ENCODE measurements at places on chromosomes 3 and 15.
A peak's percentile ranks its signal among the peaks of the same experiment; 100 is the strongest.

DNA sequence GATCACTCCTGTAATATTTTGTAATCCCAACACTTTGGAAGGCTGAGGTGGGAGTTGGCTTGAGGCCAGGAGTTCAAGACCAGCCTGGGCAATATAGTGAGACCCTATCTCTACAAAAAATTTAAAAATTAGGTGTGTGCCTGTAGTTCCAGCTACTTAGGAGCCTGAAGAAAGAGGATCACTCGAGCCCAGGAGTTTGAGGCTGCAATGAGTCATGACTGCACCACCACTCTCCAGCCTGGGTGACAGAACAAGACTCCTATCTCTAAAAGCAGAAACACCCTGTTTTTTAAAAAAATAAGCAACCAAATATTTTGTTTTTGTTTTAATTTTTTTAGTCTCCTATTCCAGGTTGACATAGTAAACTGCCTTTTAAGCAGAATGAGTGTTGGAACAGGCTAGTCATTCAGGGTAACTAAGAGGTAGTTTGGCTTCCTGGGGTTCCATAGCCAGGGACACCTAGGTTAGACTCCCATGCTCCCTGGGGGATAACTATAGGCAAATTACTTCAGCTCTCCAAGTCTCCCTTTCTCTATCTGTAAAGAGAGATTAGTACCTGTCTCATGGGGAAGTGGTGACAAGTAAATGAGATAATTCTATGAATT is 114.6 kb upstream of the C15orf61 start:
- no peak for DNase-seq

GRCh38 chr3:187737368-187738070 is 7.7 kb downstream of the BCL6 start:
- DNase-seq: peak; percentile 39

GRCh38 chr3:78825118-78825857 is 942.5 kb downstream of the ROBO1 start:
- no peak for DNase-seq

- DNase-seq: no peak
Measured at GRCh38 chr15:87871258-87871681, 385.3 kb downstream of the NTRK3 start.

GRCh38 chr15:88918738-88919137 is 5.6 kb upstream of the MFGE8 start:
- DNase-seq: no peak

DNA sequence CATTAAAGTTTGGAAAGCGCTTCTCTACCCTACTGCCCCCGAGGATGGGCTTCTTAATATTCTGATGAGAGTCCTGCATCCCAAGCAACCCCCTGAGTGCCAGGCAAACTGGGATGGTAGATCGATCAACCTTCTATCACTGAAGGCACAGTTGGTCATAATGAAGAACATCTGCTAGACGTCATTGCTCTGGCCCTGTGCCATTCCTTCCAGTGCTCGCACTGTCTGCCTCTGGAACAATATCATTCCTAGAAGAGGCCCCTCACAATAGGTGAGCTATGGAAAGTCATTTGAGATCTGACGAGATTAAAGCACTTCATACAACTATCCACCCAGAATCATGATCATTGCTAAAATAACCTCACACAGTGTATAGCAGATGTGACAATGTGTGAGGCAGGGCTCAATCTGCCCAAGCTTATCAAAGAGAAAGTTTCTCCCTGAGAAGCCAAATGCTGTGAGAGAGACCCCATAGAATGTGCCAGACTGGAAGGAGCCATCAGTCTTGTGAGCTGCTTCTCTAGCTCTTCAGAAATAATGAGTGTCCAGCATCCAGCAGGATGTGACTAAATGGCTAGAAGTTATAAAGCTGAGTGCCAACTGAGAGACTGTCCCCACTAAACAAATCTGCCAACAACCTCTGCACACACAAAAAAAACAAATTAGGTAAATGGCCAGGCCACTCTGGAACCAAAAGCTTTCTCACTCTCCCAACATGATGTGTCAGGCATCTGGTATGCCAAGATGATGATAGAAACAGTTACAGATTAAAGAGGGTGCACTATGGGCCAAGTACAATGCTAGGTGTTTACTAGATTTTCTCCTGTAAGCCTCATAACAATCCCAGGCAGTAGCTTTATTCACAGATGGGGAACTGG is 165.5 kb downstream of the NECTIN3 start:
- DNase-seq: no peak

- DNase-seq: no peak
Measured at GRCh38 chr3:24493746-24494617, 668 bp downstream of the THRB start.

- no peak for DNase-seq
Measured at GRCh38 chr3:12541625-12542024, 3.7 kb downstream of the MKRN2OS start.

- DNase-seq: no peak
Measured at GRCh38 chr15:81625896-81626295, 251.9 kb upstream of the TMC3 start.

DNA sequence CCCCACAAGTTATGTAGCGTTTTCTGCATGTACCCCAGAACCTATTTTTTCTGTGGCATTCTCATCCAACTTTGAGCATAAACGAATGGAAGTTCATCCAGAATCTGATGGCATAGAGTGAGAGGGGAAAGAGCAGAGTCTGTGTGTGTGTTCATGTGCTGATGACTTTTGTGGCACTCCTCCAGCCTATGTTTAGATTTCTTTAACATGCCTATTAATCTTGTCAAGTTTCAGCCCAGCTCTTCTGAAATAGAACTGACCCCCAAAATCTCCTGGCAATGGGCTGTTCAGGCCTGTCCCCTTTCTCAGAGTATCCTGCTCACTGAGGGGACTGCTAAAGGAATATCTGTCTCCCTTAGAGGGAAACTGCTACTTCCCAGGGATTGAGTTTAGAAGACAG is 56.4 kb upstream of the NEO1 start:
- DNase-seq: no peak
